ENCODE measurements at places on chromosomes 7 and 10. TPM values are rescaled to one million over a fixed set of nuclear protein-coding genes. Genes with fewer than 3 reads are reported as not detected.
A peak's percentile ranks its signal among the peaks of the same experiment; 100 is the strongest.

DNA sequence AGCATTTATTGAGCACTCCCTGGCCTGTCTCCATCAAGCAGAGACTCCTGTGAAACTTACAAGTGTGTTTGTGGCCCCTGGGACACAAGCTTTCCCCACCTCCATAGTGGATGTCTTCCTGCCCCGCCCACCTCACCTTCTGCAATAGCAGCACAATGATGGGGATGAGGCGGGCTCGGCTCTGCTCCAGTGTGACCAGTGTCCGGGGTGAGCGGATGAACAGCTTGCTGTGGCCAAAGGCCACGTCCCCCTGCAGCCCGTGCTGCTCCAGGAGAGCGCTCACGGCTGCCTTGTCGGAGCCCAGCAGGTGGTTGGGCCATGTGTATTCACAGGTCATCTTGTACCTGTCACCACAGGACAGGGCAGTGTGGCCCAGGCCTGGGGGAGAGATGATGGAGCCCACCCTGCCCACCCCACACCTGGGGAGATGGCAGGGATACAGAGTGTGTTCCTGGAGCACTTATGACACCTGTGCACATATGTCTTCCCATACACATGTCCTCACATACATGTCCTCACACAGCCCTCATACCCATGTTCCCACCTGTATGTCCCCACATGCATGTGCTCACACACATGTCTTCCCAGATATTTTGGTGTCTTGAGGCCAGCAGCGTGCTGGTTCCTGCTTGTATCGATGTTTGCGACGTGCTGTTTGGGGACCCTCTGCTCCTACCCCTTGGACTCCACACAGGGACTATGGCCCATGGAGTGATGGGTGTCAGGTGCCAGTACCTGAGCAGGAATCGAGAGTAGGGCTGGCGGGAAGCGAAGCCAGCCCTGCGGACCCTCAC lies 12.7 kb downstream of the MYO1G start:
- no peak for DNase-seq

- no peak for DNase-seq
These were observed 302.1 kb downstream of the CACNA2D1 start for GRCh38 chr7:82141427-82141826.

GRCh38 chr7:111678281-111678680 lies 116.0 kb upstream of the IMMP2L start:
- no peak for DNase-seq

DNA sequence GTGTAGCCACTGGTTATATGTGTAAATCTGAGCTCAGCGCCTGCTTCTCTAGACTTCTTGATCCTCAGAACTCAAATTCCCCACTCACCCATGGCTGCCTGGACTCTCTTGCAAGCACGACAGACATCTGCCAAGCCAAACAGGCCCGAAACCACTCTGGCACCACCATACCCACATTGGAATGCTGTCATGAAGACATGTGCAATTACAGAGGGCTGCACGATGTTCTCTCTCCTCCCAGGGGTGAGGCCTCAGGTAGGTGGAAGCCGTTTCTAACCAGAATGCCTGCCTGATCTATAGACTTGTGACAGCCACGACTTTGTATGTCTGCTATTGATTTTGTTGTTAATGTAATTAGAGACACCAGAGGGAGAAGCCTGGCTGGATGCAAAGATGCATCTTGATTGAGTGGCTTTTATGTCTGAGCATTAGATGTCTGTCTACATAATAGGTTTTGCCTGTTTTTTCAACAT lies 4.0 kb downstream of the BAMBI start:
- DNase-seq, result peak; percentile 58

DNA sequence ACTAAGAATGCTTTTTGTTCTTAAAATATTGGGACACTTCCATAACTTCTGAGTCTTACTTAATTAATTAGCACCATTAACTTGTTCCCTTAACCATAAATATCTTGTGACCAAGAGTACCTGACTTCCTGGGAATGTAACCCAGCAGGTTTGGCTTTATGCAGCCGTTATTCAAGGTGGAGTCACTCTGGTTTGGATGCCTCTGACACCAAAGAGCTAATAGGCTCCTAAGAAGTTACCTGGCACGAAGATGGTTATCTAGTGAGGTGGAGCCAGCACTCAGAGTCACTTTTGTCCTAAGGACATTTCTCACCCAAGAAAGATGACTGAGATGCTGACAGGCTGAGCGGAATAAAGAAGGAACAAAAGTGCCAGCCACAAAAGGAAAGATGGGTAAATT lies 172.3 kb downstream of the C1GALT1 start:
- DNase-seq, result peak; percentile 64

DNA sequence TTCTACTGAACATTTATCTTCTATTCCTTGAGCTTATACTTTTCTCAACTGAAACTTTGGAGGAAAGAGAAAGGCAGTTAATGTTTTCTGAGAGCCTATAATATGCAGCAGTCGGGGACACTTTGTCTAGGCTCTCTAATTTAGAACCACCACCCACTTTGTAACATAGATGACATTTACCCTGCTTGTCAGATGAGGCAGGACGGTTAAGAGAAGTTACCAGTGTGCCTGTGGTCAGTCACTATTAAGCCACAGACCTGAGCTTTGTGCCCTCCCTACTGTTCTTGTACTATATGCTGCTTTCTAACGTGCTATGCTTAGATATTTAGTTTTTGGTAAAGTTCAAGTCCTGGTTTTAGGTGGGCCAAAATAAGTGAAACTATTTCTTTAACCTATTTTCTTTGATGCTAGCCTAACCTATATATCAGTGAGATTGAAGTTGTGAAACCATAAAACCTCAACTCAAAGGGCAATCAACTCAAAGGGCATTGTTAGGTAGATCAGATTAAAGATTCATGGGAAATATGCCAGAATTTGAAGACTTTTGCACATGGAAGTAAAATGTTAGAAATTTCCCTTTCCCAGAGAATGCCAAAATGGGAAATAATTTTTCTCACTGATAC lies 156.5 kb upstream of the AGR3 start:
- DNase-seq, result no peak

GRCh38 chr7:98372993-98373392 lies 27.9 kb downstream of the BAIAP2L1 start:
- peak; percentile 22 for DNase-seq

- DNase-seq, result no peak
These were observed 214.5 kb downstream of the PTN start for GRCh38 chr7:137129025-137129424.

- DNase-seq, result no peak
These were observed 16.0 kb upstream of the OLAH start for GRCh38 chr10:15027741-15028140.

DNA sequence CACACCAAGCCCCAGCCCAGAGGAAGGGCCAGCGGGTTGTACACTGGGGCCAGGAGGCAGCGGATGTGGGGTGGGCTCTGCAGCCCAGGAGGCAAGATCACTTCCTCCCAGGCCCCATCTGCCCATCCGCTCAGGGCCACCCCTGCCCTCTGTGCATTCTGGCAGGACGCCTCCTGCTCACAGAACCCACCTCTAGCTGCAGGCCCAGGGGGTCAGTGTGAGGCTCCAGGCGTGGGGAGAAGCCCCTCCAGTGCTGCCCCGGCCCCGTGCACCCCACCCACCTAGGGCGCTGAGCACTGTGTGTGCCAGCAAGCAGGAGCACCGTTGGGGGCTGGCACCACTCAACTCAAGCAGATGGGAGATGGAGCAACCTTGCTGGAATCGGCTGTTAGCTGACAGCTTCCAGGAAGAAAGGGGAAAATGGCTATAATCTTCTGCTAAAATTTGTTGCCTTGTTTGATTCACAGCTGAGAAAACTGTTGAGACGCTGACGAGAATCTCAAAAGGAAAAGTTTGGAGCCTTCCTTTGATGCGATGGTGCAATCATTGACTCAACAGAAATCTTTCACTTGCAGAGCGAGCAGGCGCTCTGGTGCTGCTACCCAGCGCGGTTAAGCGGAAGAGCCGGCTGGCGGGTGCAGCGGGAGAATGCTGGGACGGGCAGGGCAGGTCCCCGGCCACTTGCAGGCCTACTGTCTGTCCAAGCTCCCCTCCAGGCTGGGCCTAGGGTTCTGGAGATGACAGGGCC lies 276.1 kb downstream of the ELFN1 start:
- DNase-seq, result no peak

DNA sequence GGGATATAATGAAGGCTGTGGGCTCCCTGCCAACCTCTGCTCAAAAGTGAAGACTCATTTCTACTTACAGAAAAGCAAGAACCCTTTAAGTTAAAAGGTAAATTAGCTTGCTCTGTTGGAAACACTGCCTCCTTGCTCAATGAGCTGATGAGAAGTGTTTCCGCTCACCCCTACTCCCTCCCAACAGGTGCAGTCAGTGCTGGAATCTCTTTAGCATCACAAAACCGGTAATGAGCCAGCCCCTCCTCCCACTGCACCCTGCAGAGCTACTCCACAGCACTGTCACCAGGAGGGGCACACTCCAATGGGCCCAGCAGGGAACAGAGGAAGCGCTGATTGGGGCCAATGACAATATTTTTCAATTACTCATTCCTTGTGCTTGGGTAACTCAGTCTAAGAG lies 262.5 kb downstream of the TCERG1L start:
- DNase-seq, result no peak

DNA sequence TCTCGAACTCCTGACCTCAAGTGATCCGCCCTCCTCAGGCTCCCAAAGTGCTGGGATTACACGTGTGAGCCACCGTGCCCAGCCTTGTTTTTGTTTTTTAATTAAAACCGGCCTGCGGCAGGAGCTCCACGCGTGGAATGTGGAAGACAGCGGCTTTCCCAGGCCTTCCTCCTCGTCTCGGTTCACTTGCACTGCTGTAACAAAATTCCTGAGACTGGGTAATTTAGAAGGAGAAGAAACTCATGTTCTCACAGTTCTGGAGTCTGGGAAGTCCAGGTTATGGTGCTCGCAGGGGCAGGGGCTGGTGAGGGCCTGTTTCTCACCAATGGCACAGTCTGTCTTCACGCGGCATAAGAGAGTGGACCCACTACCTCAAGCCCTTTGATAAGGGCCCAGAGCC lies 14.4 kb upstream of the CRYGN start:
- no peak for DNase-seq

GRCh38 chr7:108167460-108167859 lies 37.3 kb upstream of the LAMB4 start:
- DNase-seq, result no peak

GRCh38 chr7:32502728-32503127 lies 7.4 kb downstream of the AVL9 start:
- no peak for DNase-seq

GRCh38 chr7:157490465-157490912 lies 153.7 kb downstream of the DNAJB6 start:
- DNase-seq, result no peak

DNA sequence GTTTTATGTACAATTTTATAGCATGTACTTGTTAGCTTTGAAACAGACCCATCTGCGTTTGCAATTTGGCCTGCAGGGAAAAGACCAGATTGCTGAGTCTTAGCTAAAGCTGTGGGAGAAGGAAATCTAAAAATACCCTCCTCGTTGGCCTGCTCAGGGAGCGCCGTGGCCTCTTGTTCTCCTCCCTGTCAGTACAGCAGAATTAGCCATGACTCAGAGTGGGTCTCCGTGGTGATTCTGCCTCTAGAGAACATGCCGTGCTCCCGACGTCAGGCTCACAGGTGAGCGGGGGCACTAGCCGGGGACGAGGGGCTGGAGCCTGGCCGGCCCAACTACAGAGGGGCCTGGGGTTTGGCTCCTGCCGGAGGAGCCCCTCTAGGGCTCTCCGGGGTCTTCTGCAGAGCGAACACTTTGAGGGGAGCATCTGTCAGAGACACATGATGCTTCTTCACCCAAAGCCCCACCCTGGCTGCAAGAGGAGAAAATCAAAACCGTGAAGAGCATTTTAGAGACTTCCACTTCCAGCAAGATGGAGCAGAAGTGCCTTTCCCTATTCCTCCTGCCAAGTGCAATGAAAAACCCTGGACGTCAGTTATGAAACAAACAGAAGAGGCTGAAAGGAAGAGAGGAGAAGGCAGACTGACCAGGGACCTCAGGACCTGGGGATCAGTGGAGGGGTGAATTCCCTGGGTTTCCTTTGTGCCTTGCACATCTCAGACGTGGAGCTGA lies 98.9 kb downstream of the LHPP start:
- no peak for DNase-seq

DNA sequence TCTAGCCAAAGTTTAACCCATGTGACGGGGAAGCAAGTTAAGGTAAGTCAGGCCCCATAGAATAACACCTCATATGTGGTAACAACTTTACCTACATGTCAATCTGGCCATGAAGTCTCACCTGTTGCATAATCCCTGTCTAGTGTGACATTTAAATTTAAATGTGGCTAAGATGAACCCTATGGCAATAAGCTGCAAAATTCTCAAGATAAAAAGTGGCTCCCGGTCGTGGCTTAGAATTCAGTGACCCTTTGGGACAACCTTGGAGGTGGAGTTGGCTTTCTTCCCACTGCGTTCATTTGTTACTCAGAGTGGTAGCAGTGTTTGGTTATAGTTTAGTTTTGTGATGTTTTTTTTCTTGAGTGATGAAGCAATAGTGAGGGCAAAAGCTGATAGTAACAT lies 90.6 kb downstream of the ARID5B start:
- no peak for DNase-seq

DNA sequence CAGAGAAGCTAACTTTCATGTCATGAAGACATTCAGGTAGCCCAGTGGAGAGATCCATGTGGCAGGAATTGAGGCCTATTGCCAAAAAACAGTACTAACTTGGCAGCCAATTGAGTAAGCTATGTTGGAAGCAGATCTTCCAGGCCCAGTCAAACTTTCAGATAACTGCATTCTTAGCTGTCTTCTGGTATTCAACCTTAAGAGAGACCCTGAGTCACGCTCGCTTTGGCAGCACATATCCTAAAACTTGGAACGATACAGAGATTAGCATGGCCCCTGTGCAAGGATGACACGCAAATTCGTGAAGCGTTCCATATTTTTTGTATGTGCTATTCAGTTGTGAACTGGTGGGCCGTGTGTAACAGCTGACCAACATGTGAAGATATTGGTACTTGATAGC lies 17.6 kb upstream of the ZNF518A start:
- DNase-seq, result no peak

GRCh38 chr7:496528-497295 lies 22.9 kb downstream of the PDGFA start:
- DNase-seq, result no peak

The SFRP5 gene
- total RNA-seq, result 0.29 TPM

The OPN1SW gene
- total RNA-seq, result not detected

The ERVW-1 gene
- not detected for total RNA-seq

The GRM3 gene
- not detected for total RNA-seq

The TAS2R38 gene
- total RNA-seq, result not detected

The SLK gene
- 63.2 TPM for total RNA-seq

The THSD7A gene
- 4.0 TPM for total RNA-seq

The TCERG1L gene
- under 0.01 TPM for total RNA-seq

The RBM20 gene
- total RNA-seq, result 0.48 TPM

The SPDYE2B gene
- not detected for total RNA-seq

The DDIT4 gene
- total RNA-seq, result 555 TPM

The PAX4 gene
- total RNA-seq, result not detected
